ENCODE measurements at places on chromosomes 16 and 17. TPM values are rescaled to one million over a fixed set of nuclear protein-coding genes. Genes with fewer than 3 reads are reported as not detected.
A peak's percentile ranks its signal among the peaks of the same experiment; 100 is the strongest.

SP2 gene
- total RNA-seq, result 3.9 TPM

DNA sequence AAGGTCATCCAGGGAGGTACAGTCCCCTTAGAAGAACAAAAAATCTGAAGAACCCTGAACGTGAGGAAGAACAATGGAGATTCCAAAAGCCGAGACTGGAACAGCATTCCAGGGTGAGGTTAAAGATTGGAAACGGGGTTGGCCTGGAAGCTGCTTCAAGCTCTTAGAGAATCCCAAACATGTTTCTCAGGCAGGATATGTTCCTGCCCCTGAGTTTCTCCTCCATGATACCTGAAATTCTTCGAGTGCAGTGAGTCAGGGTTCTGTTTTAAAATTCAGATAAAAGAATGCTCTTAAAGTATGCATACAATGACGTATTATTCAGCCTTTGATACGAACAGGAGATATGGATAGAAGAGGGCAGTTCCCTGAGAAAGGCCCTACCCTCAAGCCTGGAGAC is 293.1 kb downstream of the HS3ST3B1 start:
- no peak for DNase-seq
- no peaks in the 10 kb centered on the region for H3K4me1 ChIP-seq
- H3K36me3 ChIP-seq, result no peaks in the 10 kb centered on the region
- no peak overlapping the region for H3K4me3 ChIP-seq
- H3K27me3 ChIP-seq, result peaks cover 43% of the 10 kb centered on the region

- H3K27me3 ChIP-seq, result no peaks in the 10 kb centered on the region
- peaks cover 20% of the 10 kb centered on the region for H3K4me1 ChIP-seq
- H3K4me3 ChIP-seq, result no peak overlapping the region
- H3K36me3 ChIP-seq, result no peaks in the 10 kb centered on the region
- no peak for DNase-seq
Observed at GRCh38 chr17:63480826-63481487, 4.1 kb downstream of the ACE start.

DNA sequence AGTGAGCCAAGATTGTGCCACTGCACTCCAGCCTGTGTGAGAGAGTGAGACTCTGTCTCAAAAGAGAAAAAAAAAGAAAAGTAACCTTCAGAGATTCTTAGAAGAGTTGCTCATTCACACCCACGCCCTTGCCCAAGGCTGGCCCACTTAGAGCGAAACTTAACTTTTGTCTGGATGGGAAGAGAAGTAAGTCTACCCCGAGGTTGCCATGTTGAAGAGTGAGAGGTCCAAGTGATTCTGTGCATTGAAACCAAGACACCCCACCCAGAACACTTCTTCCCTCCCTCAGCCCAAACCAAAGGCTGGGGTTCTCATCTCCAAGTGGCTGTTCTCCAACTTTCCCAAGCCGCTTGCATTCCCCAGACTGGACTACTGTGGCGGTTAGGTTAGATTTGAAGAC is 2.4 kb upstream of the CISD3 start:
- DNase-seq, result no peak
- H3K27ac ChIP-seq, result no peak overlapping the region
- no peaks in the 10 kb centered on the region for H3K36me3 ChIP-seq
- H3K4me1 ChIP-seq, result peaks cover 20% of the 10 kb centered on the region
- no peak overlapping the region for H3K4me3 ChIP-seq

KRTAP2-2 gene
- not detected for total RNA-seq

- peaks cover 57% of the 10 kb centered on the region for H3K36me3 ChIP-seq
- peaks cover 4% of the 10 kb centered on the region for H3K4me1 ChIP-seq
- no peak for DNase-seq
- no peaks in the 10 kb centered on the region for H3K27me3 ChIP-seq
- no peak overlapping the region for H3K4me3 ChIP-seq
- H3K27ac ChIP-seq, result no peak overlapping the region
Observed at GRCh38 chr16:23663918-23664317, 14.8 kb upstream of the PLK1 start.

KRTAP2-1 gene
- total RNA-seq, result not detected

DNA sequence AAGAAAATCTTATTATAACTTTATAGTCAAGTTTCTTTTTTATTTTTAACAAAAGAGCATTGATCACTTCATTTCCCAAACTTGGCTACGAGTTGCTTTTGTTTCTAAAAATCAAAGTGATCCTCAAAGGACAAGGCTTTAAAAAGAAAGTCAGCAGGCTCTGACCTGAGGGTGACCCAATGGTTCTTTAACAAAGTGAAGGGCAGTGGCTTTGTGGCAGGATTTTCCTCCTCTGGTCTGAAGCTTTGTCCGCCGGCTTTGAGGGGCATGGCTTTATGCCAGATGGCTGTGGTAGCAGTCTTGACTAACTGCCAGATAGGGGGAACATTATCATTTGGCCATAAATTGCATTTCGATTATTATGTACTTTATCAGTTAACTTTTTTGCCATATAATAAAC is 28.5 kb downstream of the IQCK start:
- no peak overlapping the region for H3K27ac ChIP-seq
- H3K4me3 ChIP-seq, result no peak overlapping the region
- no peaks in the 10 kb centered on the region for H3K27me3 ChIP-seq

- DNase-seq, result no peak
- peaks cover 9% of the 10 kb centered on the region for H3K4me1 ChIP-seq
- no peak overlapping the region for H3K27ac ChIP-seq
- no peak overlapping the region for H3K4me3 ChIP-seq
- no peaks in the 10 kb centered on the region for H3K27me3 ChIP-seq
- no peaks in the 10 kb centered on the region for H3K36me3 ChIP-seq
Observed at GRCh38 chr17:57577751-57578607, 167.1 kb downstream of the CCDC182 start.

- H3K27me3 ChIP-seq, result no peaks in the 10 kb centered on the region
- H3K36me3 ChIP-seq, result no peaks in the 10 kb centered on the region
- H3K27ac ChIP-seq, result no peak overlapping the region
- no peak for DNase-seq
- H3K4me1 ChIP-seq, result no peaks in the 10 kb centered on the region
Observed at GRCh38 chr16:68005211-68005610, 5.9 kb upstream of the DPEP2 start.

DNA sequence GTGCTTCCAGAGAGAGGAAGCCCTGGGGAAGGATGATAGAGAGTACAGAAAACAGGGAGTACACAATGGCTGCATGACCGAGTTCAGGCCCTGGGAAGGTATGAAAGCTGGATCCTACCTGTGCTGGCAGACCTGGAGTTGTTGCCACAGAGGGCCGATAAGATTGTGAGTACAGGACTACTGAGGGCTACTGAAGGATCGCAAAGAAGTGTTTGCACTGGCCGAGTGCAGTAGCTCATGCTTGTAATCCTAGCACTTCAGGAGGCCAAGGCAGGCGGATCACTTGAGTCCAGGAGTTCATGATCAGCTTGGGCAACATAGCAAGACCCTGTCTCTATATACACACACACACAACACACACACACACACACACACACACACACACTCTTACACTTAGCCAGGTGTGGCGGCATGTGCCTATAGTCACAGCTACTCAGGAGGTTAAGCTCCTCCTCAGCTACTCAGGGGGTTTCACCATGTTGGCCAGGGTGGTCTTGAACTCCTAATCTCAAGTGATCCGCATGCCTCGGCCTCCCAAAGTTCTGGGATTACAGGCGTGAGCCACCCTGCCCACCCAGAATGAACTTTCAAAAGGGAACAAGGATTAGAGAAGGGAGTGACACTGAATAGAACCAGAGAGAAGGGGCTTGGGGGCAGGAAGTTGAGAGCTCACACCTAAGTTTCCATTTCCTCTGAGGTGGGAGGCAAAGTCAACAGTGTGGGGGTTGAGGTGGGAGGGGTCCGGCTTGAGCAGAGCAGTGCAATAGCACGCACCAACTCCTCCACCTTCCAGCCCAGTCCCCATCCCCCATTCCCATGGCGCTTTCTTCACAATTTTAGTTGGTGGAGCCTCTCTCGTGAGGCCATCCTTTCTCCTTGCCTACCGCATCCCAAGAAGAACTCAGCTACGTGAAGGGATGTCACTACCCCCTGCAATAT is 7.5 kb downstream of the SCIMP start:
- no peak overlapping the region for H3K27ac ChIP-seq
- no peak overlapping the region for H3K4me3 ChIP-seq
- H3K27me3 ChIP-seq, result no peaks in the 10 kb centered on the region
- no peaks in the 10 kb centered on the region for H3K4me1 ChIP-seq
- no peak for DNase-seq

GRCh38 chr17:79629548-79630049 is 18.7 kb upstream of the RBFOX3 start:
- no peaks in the 10 kb centered on the region for H3K36me3 ChIP-seq
- H3K27me3 ChIP-seq, result peaks cover 77% of the 10 kb centered on the region
- H3K4me3 ChIP-seq, result no peak overlapping the region
- peak; percentile 56 for DNase-seq

EXOC3L1 gene
- total RNA-seq, result not detected
